ENCODE measurements at places on chromosomes 1 and 21.

DNA sequence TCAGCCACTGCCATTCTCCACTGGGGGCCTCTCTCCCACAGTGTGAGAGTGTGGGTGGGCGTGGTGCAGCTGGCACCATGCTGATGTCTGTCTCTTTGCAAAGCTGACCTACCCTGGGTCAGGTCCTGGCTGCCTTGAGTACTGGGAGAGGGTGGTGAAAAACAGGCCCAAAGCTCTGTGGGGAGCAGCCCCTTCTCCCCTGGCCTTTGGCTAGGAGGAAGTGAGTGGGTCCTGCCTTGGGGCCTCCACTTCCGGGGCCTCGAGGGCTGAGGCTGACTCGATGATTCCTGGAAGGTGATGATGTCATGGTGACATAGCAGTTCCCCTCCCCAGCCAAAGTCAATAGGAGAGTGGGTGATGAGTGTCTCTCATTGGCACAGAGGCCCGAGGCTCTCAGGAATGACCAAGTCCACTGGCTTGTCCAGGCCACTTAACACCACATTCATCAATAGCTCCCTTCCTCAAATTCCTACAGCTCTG, 53.0 kb downstream of the IER5 start:
- no peak for DNase-seq

DNA sequence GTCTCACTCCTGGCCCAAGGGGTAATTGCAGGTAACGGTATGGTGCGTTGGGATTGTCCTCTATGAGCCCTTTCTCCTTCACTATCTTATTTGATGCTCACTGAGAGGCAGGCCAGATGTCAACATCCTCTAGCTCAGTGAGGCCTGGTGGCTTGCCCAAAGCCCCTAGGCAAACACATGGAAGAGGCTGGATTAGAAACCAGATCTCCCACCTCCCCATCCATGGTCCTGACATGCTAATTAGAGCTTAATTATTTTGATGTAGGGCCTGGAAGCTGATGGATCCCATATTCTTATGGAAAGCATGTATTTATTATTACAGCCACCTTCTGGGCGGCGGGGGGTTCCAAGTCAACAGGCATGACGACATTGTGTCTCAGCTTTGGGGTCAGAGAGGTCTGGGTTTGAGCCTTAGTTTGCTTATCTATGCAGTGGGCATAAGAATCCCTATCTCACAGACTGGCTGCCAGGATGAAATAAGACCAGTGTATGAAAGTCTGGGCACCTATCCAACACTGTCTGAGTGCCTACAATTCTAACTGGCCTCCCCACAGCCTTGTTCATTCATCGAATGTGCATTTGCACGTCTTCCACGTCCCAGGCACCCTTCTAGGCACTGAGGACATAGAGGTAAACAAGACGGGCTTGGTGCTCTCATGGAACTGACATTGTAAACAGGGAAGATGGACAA, 6.2 kb downstream of the SMPDL3B start:
- no peak for DNase-seq

GRCh38 chr21:33236766-33237165, 7.0 kb downstream of the IFNAR2 start:
- no peak for DNase-seq

DNA sequence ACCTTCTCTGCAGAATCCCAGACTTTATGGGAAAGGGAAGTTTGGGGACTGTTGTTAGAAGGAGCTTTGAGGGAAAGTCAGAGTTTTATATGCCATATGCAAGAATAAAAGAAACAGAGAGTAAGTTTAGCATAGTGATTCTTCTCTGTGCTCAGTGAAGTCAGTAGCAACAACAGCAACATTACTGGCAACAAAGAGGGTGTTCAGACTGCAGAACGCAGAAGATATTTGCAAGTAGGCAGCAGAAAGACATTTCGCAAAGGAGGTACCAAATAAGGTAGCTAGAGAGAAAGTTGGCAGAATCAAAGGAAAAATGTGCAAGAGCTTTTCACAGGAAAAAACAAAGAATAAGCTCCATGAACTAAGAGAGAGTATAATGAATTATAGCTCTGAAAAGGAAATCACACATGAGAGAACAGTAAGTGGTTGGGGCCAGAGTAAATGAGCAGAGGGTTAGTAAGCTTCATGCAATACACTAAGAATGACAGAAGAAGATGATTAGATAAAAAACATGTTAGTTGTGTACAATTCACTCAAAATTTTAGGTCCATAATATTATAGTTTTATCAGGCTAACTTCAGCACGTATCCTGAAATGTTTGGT, 98.1 kb downstream of the NEGR1 start:
- no peak for DNase-seq
